Activated CD4-positive, CD25-positive, alpha-beta regulatory T cell treated with anti-CD3 and anti-CD28 coated beads, Interleukin-2, amount 50 U/mL, for 72 hours (primary cell): ENCODE measurements at places on chromosomes 3 and 15.

- DNase-seq: no peak
Measured at GRCh38 chr3:64225695-64226499, 631 bp upstream of the PRICKLE2 start.

DNA sequence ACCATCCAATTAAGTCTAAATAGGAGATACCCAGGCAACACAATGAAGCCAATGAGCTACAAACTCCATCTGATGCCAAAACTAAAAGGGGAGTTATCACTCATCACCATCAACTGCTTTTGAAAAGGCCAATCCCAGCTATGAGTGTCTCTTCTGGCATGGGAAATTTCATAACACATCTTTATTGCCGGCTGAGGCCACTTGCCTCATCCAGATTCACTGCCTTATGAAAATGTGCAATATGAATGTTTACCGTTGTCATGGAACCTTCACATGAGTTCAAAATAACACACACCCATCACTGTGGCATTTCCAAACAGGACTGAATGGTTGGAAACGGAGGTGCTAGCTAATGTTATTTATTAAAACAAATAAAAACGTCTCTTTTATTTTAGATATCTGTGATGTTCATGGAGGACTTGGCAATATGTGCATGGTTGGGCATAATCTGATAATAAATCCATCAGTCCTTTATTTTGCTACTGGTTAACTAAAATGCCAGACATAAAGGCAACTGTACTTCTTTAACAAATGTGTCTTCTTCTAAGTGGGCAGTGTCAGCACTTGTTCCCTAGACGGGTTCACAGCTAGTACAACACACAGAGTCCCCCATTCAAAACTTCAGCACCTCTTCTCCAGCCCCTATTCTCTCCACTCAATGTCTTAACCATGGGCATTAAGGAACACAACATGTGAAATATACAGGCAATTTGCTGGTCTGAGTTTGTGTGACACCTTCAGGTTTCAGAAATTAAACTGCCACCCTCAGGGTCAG lies 143.9 kb downstream of the MAGI1 start:
- no peak for DNase-seq

GRCh38 chr15:66729331-66729951 lies 27.4 kb downstream of the SMAD6 start:
- no peak for DNase-seq

DNA sequence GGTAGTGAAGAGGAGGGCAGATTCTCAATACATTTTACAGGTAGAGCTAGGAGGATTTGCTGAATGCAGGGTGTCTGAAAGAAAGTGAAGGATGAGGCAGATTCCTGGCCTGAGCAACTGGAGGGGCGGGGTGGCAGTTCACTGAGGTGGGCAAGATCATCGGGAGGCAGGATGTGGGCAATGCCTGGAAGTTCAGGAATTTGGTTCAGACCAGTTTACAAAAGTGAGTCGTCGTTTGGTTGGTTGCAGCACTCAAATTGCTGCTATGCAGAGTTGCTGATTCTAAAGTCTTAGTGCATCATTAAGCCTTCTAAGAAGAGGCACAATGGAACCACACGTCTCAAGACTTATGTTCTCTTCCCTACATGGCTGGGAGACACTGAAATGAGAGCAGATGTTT lies 134.0 kb downstream of the MFSD1 start:
- DNase-seq: no peak

DNA sequence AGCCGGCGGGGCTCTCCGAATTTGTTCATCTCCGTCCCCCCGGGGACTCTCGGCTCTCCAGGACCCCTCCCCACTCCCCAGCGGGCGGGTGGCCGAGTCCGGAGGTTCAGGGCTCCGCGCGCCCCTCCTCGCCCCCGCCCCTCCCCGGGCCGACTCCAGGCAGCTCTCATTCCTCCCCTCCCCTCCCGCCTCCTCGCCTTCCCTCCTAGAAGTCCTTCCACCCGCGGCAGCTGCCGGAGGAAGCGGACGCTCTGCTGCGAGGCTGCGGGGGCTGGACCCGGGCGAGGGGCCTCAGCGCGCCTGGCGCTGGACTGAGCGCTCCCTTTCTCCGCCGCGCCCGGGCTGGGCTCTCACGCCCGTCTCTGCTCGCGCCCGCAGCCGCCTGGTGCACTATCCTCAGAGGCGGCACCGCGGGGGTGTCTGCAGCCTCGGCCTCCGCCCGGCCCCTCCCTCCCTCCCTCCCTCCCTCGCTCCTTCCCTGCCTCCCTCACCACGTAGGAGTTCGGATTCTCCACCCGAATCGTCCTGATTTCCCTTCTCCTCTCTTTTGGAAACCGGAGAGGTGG lies at the start of gene ROBO2:
Gene ROBO2 (plus strand): TSS at position 494 of the 566 bp plus-strand sequence. CDS start 687 bp downstream, outside the sequence.
- DNase-seq: no peak
